IMR-90 (cell line): ENCODE measurements at places on chromosomes 3 and 15.
A peak's percentile ranks its signal among the peaks of the same experiment; 100 is the strongest.

GRCh38 chr3:10286596-10287295, 6.0 kb downstream of the GHRL start:
- peak; percentile 74 for DNase-seq

GRCh38 chr15:98785807-98786621, 137.7 kb downstream of the IGF1R start:
- DNase-seq, result no peak

DNA sequence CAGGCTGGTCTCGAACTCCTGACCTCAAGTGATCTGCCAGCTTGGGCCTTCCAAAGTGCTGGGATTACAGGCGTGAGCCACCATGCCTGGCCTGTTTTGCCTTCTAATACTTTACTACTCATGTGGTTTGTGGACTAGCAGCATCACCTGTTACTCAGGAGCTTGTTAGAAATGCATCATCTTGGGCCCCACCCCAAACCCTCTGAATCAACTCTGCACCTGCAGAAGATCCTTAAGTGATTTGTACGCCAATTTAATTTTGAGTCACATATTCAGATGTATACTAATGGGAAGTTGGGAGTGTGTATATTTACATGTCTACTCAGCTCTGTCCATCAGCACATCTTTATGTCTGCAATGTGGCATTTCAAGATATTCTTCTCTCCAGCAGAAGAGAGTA, 6.1 kb downstream of the TBC1D21 start:
- no peak for DNase-seq

- DNase-seq, result no peak
Measured at GRCh38 chr3:7000501-7000900, 139.6 kb downstream of the GRM7 start.

DNA sequence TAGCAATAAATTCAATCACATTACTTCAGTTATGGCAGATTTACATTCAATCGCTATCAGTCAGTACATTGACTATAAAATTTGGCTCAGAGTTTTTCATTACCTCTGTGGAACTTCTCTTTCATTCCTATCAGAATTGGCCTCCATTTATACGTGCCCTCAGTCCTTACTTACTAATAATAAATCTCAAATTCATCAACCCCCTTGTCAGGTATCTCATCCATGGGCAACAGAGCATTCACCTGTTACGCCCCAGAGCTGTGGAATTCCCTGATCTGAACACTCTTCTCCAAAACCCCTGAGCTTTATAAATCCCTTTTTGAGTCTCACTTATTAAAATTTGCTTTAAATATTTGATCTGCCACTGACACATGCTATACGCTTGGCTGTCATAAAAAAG, 492.9 kb downstream of the GBE1 start:
- DNase-seq, result no peak

DNA sequence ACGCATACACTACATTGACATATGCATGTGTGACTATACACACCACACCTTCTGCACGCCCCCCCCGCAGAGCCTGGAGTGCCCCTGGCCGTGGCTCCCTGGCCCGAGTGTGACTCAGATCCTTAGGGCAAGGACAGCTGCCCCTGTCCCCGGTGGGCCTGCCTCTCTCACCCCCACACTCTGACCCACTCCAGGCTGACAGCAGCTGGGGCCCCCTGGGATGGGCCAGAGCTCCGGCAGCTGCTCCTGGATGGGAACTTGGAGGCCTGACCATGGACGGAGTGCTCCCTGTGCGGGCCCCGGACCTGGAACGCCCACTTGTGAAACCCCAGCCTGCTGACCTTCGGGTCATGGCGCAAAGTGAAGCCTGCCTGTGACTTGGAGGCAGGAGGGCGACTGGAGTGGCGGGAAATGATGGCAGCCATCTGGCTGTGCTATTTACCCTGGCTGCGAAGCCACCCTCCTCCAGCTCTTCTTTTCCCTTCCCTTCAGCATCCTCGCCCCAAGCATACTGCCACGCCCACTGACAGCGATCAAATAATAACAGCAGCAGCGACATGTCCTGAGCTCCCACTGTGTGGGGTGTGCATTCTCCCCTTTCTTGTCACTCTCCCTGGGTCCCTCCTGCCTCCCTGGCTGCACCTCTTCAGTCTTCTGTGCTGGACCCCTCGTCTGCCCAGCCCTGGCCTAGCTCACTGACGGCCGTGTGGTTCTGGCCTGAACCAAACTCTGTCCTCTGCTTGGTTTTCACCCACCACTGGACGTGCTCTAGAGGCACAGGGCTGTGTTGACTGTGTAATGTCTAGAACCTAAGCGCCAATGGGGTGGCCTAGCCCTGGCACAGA, 90.7 kb upstream of the MEF2A start:
- DNase-seq, result no peak

DNA sequence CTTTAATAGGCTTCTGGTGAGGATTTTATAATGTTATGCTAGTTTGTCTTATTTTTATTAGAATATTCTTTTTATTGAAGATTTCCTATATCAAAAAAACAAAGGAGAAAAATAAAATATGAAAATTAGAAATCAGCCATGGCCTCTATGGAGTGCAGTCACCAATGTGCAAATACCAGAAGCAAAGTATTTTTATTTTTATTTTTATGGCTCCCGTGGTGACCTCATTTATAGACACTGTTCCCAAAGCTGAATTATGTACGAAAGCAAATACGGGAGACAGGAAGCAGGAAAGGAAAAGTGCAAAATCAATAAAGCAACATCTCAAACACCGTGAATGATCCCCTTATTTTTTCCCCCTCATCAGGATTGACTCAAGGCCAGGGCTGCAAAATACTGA, 35.1 kb downstream of the DAZL start:
- DNase-seq, result no peak

GRCh38 chr3:8607234-8608040, 37.2 kb downstream of the SSUH2 start:
- peak; percentile 78 for DNase-seq

- peak; percentile 38 for DNase-seq
Measured at GRCh38 chr3:139519998-139520737, 19.4 kb downstream of the RBP1 start.

DNA sequence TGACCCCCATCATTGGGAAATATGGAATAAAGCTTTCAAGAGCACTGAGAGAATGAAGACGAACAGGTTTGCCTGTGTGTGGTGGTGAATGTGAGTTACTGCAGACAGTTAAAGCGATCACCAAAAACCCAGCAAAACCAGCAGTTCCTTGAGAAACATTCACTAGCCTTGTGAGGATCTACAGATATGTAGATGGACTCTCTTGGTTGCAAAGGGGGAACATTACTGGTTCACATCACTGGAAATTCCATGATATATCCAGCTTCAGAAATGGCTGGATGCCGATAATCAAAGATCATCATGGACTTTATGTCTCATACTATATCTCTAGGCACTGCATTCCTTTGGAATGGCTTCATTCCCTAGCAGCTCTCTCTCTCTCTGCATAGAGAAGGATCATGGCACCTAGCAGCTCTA, 10.2 kb upstream of the HERC1 start:
- DNase-seq, result peak; percentile 71

DNA sequence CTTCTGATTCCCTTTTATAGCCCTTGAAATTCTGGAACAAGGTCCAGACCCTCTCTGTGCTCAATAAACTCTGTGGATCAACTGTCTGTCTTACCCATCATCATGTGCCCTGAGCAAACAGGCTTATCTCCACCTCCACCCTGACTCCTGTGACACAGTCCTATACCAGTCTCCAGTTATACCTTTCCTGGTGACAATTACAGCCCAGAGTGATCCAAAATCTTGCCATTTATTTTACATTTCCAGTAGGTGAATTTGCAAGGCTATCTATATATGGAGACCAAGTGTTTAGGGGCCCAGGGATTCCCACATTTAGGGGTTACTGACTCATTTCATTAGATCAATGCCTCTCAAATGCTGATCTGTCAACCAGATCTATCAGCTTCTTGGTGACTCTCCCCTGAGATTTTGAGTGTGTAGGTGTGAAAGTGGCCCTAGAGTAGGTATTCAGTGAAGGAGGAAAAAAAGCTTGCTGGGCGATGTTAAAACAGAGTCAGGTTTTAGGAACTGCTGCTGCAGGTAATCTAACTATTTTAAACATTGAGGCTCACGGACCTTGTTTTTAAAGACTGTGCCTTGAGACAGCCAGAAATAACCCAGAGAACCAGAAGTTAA, 229.6 kb upstream of the WNT5A start:
- no peak for DNase-seq

DNA sequence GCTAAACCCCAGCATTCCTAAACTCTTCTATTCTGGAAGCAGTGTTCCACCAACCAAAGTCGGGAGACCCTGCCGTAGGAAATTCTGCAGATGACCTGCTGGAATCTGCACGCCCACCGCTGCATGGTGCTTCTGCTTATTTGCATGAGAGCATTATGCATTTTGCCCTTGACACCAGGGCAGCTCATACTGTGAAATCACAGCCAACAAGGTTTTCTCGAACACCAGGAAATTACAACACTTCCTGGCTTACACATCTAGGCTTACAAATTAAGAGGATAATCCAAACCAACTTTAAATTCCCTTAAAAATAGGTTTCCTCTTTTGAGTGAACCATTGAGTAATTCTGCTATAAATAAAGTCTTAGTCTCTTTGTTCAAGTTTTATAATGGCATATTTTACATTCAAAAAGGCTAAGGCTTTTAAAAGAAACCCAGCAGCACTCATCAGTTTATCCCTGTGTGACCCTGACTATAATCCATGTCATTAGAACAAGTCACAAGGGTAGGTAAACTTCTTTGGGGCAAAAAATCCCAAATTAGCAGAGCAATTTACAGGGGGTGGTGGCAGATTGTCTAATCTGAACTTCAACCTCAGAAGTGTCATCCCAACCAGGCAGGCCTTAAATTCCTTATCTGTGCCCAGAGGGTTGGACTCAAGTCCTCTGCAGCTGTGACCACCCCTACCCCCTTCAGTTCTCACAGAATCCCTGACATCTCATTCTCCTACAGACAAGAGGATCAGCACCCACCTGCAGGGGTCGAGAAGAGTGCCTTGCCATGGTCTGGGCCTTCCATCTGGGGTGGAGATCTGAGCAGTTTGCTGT, 33.5 kb upstream of the RBP1 start:
- DNase-seq, result no peak

DNA sequence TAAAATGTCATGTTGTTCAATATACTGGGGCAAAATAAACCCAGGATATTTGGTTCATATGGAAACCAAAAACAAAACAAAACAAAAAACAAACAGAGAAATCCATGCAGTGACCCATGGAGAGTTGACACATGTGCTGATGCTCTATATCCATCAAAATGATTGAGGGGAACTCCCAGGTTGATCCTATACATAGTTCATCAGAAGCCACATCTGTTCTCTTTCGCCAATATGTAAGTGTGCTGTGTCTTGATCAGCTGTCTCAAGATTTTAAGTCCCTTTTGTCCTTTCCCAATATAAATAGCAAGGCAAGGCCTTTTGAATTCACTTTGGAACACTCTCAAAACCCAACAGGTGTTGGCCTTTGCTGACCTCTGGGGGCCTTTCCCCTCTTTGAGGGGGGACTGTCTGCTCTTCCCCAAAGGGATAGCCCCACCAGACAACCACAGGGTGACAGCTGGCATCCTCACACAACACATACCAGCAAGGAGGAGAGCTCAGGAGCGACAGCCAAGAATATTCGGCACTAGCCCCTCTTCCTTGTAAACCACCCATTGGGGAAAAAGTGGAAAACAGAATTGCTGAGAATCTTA, 209.4 kb upstream of the CD96 start:
- DNase-seq, result no peak

- no peak for DNase-seq
Measured at GRCh38 chr3:37068031-37068430, 74.7 kb downstream of the MLH1 start.

GRCh38 chr3:141242377-141243092, 10.9 kb downstream of the PXYLP1 start:
- DNase-seq, result no peak

DNA sequence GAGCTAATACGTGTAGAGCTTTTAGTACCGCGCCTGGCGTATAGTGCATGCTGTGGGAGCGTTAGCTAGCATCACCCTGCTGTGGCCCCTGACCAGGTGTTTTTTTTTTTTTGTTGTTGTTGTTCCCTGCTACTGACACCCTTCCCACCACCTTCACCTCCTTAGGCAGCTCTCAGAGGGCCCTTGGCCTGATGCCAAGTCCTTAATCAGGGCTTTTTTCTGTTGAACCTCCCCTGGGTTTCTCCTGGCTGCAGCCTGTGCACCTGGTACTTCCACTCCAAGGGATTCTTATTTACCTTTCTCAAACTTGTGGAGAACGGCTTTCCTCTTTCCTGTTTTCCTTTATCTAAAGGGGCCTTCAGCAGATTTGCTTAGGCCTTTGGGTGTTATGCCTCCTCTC, 53.3 kb downstream of the SLC7A14 start:
- no peak for DNase-seq

DNA sequence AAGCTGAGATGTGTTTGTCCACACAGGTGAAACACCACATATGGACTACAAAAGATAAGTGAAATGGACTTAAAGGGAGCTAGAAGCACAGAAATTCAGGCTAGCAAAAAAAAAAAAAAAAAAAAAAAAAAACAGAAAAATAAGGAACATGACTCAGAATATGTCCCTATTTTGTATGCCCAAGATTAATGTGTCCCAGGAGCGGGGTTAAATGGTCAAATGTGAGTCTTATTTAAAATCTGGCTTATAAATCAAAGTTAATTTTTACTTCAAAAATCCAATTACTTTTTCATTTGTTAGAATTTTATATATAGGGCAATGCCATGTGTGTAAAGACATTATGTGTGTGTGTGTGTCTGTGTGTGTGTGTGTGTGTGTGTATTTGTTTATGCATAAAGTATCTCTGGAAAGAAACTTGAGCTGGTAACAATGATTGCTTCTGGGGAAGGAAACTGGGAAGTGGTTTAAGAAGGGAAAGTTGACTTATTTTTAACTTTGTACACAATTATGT, 986.5 kb downstream of the ROBO2 start:
- DNase-seq, result no peak

GRCh38 chr15:42604894-42605744, 29.7 kb downstream of the STARD9 start:
- DNase-seq, result peak; percentile 32

DNA sequence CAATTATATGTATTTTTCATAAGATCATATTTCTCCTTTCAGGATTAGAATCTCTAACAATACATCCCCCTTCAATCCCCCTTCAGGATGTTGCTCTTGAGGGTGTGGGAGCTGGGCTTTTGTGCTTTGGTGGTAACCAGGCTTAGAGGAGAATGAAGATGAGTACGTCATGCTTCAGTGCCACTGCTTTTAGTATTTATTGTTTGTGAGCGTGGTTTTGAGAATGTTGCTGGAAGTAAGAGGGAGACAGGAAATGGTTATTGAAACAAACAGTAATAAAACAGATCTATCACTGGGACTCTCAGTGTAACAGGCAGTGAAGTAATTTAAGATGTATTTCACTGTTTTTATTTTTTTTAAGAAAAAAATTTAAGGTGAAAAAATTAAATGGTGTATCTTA, 35.3 kb downstream of the GBE1 start:
- DNase-seq, result peak; percentile 56

DNA sequence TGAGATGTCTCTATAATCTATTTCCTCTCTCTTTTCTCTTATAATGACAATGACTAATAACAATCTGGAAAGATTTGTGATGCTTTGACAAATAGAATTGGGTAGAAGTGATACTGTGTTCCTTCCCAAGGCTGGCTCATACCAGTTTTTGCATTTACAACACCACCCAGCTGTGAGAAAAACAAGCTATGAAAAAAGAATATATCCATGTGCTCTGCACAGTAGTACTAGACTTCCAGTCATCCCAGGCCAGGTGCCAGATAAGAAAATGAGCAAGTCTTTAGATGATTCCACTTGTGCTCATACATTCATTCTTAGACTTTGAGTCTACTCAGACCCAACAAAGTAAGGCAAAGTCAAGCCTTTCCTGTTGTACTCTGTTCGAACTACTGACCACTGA, 350.2 kb upstream of the POU1F1 start:
- DNase-seq, result no peak
